Left ventricle myocardium inferior (tissue), 1 donor: ENCODE measurements at places on chromosomes 1 and 21. TPM values are rescaled to one million over a fixed set of nuclear protein-coding genes. Genes with fewer than 3 reads are reported as not detected.

The RAVER2 gene
- total RNA-seq, result 23.8 TPM

The MATN1 gene
- not detected for total RNA-seq

The ST6GALNAC3 gene
- total RNA-seq, result 4.5 TPM

The PLXNA2 gene
- 29.1 TPM for total RNA-seq

The LCE1D gene
- total RNA-seq, result not detected

The FCRLA gene
- 0.11 TPM for total RNA-seq

- peaks cover 35% of the 10 kb centered on the region for H3K4me1 ChIP-seq
- H3K27ac ChIP-seq, result peak overlapping the region; percentile 75
- peaks cover 31% of the 10 kb centered on the region for H3K27me3 ChIP-seq
- no peak overlapping the region for H3K4me3 ChIP-seq
- H3K36me3 ChIP-seq, result no peaks in the 10 kb centered on the region
Measured at GRCh38 chr1:20359451-20360330, 69.0 kb downstream of the VWA5B1 start.

DNA sequence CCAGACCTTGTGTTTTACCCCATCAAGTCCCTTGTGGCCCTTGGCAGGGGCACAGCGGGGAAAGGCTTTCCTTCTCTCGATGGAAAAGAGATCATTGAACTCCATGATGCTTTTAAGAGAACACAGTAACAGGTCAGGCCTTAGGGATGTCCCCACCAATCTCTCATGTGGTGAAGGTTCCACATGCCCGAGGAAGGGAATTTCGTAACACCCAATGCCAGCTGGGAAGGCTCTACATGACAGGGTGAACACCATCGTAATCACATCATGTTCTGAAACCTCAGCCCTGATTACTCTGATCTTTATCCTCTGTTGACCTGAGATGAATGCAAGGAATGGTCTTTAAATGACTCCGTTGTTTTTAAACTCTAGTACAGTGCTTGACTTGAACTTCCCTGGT lies 105.5 kb upstream of the SPAG17 start:
- no peak overlapping the region for H3K4me3 ChIP-seq
- no peaks in the 10 kb centered on the region for H3K27me3 ChIP-seq
- no peaks in the 10 kb centered on the region for H3K36me3 ChIP-seq
- no peak for DNase-seq
- peaks cover 21% of the 10 kb centered on the region for H3K4me1 ChIP-seq

DNA sequence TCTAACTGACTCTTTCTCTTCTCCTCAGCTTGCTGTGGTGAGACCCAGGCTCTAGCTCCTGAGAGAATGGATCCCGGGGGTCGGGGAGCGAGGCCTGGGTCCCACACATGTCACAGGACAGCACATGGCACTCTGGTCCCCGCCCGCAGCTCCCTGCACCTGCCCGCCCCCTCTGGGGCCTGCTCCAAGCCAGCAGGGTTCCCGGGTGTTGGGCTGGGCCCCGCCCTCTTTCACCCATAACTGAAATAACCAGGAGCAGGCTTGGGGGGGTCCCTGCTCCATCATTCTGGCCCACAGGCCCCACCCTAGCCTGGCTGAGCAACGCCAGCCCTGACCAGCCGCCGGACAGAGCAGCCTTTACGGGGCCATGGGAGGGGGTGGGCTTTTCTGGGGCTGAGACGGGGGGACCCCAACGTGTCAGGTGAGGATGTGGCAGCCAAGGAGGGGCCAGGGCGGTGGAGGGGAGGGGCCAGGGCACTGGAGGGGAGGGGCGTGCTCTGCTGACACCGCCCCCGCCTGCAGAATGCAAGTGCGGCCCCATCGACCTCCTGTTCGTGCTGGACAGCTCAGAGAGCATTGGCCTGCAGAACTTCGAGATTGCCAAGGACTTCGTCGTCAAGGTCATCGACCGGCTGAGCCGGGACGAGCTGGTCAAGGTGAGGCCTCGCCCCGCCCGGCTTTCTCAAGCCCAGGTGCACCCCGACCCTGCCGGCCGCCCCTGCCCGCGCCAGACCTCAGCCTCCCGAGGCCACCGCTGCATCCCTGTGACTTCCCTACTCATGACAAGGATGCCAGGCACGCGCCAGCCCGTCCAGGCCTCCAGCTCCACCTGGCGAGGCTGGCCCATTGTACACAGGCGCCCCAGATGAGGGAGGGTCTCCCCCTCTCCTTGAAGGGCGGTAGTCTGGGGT lies 19.4 kb downstream of the COL6A1 start:
- H3K4me3 ChIP-seq, result no peak overlapping the region
- H3K4me1 ChIP-seq, result no peaks in the 10 kb centered on the region
- peak; percentile 16 for DNase-seq
- no peaks in the 10 kb centered on the region for H3K27me3 ChIP-seq

- no peaks in the 10 kb centered on the region for H3K4me1 ChIP-seq
- H3K27me3 ChIP-seq, result no peaks in the 10 kb centered on the region
Measured at GRCh38 chr21:20026543-20026942, 971.7 kb upstream of the NCAM2 start.

DNA sequence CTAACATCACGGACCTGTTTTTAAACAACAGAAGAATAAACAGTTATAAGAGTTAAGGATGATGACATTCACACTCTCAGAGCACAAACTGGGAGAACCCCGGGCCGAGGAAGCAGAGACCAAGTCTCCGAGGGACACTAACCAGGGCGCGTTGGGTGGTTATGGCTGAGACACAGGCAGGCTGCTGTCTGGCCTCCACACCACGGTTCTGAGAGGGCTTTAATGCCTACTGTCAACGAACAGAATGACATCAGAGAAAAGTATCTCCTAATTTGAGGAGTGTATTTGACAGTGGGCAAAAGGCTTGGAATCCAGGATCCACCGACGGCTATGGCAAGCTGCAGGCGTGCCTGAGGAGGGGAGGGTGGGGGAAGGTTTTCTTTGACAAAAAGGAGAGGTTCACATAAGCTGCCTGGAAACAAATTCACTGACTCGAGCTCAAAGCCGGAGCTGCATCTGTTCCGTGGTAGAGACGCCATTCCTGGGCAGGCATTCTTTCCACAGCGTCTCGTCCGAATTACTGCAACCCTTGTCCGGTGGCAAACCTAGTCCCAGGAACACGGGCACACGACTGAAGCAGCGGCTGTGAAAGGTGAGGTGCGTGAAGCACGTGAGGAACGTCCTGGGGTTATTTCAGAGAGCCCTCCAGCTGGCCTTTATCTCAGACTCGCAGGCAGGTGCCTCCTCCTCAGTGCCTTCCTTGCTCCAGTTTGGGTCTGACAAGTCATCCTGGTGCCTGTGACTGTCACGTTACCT lies 9.4 kb downstream of the POFUT2 start:
- peaks cover 95% of the 10 kb centered on the region for H3K36me3 ChIP-seq
- H3K27ac ChIP-seq, result no peak overlapping the region
- H3K4me3 ChIP-seq, result no peak overlapping the region
- DNase-seq, result no peak

DNA sequence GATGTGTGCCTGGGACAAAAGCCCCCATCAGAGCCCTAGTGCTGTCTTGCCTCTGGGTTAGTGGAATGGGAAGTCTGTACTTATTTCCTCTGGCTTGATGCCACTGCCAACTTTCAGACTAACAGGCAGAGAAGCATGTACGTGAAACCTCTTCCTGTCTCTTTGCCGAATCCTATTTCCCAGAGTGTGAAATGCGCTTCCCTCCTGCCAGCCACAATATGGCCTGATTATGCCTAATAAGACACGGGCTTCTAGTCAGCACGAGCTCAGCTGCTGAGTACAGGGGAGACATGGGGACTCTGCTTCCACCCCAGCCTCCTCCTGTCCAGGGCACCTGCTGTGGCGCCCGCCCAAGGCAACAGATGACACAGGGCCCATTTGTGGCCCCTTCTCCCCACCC lies 111.4 kb downstream of the KCND3 start:
- no peak overlapping the region for H3K4me3 ChIP-seq
- H3K27ac ChIP-seq, result no peak overlapping the region
- no peaks in the 10 kb centered on the region for H3K36me3 ChIP-seq

GRCh38 chr1:67956116-67956515 lies 94.3 kb downstream of the DIRAS3 start:
- DNase-seq, result no peak
- no peaks in the 10 kb centered on the region for H3K36me3 ChIP-seq
- peaks cover 39% of the 10 kb centered on the region for H3K4me1 ChIP-seq
- no peak overlapping the region for H3K27ac ChIP-seq

- peaks cover 75% of the 10 kb centered on the region for H3K4me1 ChIP-seq
- H3K4me3 ChIP-seq, result no peak overlapping the region
- DNase-seq, result no peak
- peak overlapping the region; percentile 95 for H3K27ac ChIP-seq
- no peaks in the 10 kb centered on the region for H3K36me3 ChIP-seq
Measured at GRCh38 chr1:10064416-10065343, 31.9 kb downstream of the UBE4B start.

DNA sequence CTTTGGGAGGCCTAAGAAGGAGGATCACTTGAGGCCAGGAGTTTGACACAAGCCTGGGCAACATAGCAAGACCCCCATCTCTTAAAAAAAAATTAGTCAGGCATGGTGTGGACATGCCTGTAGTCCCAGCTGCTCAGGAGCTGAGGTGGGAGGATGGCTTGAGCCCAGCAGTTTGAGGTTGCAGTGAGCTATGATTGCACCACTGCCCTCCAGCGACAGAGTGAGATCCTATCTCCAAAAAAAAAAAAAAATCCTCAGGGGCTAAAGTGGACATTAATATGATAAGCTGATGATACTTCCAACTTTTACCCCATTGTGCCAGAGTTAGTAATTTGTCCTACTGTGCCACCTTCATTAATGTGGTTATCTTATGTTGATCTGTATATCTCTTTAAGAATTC lies 327.8 kb upstream of the FMN2 start:
- H3K27me3 ChIP-seq, result no peaks in the 10 kb centered on the region
- no peak overlapping the region for H3K27ac ChIP-seq
- no peaks in the 10 kb centered on the region for H3K36me3 ChIP-seq
- no peak for DNase-seq
- H3K4me1 ChIP-seq, result no peaks in the 10 kb centered on the region

DNA sequence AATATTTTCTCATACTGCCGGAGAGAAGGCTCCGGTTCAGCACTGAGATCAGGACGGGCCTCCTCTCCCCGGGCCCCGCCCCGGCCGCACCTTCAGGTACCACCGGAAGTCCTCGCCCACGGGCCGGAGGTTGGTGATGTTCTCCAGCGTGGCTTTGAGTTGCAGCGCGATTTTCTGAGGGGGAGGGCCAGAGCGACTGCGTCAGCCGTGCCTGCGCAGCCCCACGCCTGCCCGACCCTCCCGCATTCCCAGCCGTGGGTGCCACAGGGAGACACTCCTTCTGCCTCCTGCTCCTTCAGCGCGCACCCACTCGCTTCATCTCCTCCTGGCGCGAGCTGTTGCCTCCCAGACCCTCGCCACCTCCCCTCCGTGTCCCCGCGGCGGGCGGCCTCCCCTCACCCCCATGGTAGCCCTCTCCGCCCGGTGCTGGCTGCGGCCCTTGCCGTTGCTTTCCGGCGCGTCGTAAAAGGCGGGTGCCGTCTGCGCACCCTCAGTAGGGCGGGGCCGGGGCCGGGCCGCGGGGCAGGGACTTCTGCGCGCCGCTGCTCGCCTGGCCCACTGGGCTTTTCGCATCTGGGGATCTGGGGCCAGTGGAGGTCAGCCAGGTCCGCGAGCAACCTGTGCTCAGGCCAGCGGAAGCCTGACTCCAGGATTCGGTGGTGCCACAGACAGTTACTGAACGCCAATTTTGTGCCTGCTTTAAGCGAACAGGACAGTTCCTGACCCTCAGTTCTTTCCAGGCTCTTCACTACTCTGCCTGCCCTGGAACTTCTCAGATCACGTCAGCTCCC lies at the start of gene CZIB:
Gene CZIB (minus strand): TSS at position 464 of the 791 bp plus-strand sequence. CDS start 59 bp downstream, at position 405.
- H3K27ac ChIP-seq, result peak within 1 kb of the TSS; percentile 98
- H3K4me1 ChIP-seq, result peaks cover 24% of the 10 kb centered on the region
- H3K36me3 ChIP-seq, result peaks cover 28% of the 10 kb centered on the region
- peak; percentile 96 for DNase-seq
- H3K4me3 ChIP-seq, result peak within 1 kb of the TSS; percentile 87

DNA sequence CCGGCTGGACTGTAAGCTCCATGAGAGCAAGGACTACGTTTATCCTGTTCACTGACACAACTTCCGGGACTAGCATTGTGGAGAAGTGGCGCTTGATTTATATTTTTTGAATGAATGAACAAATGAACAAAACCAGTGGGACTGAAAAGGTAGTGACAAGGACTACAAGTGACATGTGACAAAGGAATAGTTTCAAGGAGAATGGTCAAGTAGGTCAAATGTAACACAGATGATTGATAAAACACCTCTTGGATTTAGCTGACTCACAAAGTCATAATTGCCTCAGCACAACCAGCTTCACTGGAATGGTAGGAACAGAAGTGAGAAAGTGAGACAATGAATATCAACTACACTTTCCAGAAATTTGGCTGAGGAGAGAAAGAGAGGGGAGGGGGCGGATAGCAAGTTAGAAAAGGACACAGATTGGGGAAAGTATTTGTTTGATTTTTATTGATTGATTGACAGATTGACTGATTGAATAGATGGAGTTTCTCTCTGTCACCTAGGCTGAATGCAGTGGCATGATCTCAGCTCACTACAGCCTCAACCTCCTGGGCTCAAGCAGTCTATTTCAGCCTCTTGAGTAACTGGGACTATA lies 14.2 kb downstream of the MTF1 start:
- DNase-seq, result no peak
- H3K27ac ChIP-seq, result no peak overlapping the region
- peaks cover 30% of the 10 kb centered on the region for H3K4me1 ChIP-seq
- no peak overlapping the region for H3K4me3 ChIP-seq
- peaks cover 2% of the 10 kb centered on the region for H3K36me3 ChIP-seq

DNA sequence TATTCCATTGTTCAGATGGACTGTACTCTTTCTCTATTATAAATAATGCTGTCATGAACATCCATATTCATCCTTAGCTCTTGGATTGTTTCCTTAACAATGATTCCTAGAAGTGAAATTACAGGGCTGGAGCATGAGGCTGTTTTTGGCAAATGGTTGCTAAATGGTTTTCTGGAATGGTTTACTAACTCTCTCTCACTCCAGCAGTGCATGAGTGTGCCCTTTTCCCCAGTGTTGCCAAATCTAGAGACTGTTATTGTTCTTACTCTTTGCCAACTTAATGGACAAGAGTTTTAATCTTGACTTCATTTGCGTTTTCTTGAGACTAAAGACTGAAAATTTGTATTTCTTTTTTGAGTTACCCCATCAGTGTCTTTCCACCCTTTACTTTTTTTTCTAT lies 113.0 kb downstream of the PAPPA2 start:
- H3K4me3 ChIP-seq, result no peak overlapping the region
- DNase-seq, result no peak
- no peak overlapping the region for H3K27ac ChIP-seq
- no peaks in the 10 kb centered on the region for H3K36me3 ChIP-seq

GRCh38 chr1:119631433-119632102 lies 16.5 kb downstream of the ZNF697 start:
- no peaks in the 10 kb centered on the region for H3K27me3 ChIP-seq
- DNase-seq, result peak; percentile 94

DNA sequence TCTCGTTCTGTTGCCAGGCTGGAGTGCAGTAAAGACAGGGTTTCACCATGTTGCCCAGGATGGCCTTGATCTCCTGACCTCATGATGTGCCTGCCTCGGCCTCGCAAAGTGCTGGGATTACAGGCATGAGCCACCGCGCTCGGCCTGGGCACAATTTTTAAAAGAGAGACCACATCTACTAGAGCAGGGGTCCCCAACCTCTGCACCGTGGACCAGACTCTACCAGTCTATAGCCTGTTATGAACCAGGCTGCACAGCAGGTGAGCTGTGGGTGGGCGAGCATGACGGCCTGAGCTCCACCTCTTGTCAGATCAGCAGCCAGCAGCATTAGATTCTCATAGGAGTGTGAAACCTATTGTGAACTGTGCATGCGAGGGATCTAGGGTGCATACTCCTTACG lies 20.8 kb downstream of the TNNT2 start:
- no peak overlapping the region for H3K27ac ChIP-seq
- peaks cover 13% of the 10 kb centered on the region for H3K4me1 ChIP-seq
- H3K27me3 ChIP-seq, result no peaks in the 10 kb centered on the region
- peak; percentile 16 for DNase-seq

GRCh38 chr1:30761381-30762151 lies 4.0 kb upstream of the LAPTM5 start:
- no peak overlapping the region for H3K4me3 ChIP-seq
- no peaks in the 10 kb centered on the region for H3K27me3 ChIP-seq
- DNase-seq, result no peak
- H3K27ac ChIP-seq, result no peak overlapping the region
- no peaks in the 10 kb centered on the region for H3K36me3 ChIP-seq
